ENCODE measurements at places on chromosomes 11 and 22. TPM values are rescaled to one million over a fixed set of nuclear protein-coding genes. Genes with fewer than 3 reads are reported as not detected.
A peak's percentile ranks its signal among the peaks of the same experiment; 100 is the strongest.

DNA sequence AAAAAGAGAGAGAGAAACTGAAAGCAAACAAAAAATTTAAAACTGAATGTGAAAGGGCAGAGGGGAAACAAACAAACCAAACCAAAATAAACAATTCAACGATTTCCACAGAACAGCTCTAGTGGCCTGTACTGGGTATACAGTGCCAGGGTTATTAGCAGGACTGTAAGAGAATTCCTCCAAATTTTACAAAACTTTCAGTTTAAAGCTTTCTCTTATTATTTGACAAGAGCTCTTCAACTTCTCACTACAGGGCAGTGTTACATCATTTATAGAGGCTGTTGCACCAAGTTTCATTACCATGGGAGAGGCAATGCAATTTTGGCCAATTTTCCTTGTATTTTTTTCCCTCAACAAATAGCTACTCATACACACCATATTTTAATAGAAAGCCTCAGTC is 44.3 kb upstream of the CLPB start:
- no peak for DNase-seq

DNA sequence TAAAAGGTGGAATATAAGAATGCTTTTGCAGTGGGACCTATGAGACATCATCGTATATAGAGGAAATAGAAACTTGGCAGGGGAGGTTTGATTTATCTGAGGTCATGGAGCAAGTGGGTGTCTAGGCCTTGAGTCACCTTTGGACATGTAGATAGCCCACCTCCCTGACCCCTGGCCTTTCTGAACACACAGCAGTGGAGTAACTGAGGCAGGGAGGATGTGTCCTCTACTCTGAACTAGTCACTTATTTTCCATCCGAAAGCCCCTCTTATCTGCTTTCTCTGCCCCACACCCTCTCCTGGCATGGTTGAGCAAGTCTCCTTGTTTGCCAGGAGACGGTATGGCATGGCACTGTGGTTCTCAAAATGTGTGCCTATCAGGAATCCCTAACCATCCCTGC is 7.9 kb downstream of the CD82 start:
- DNase-seq: no peak

- no peak for DNase-seq
These were observed 39.7 kb downstream of the ME3 start for GRCh38 chr11:86632499-86633269.

DNA sequence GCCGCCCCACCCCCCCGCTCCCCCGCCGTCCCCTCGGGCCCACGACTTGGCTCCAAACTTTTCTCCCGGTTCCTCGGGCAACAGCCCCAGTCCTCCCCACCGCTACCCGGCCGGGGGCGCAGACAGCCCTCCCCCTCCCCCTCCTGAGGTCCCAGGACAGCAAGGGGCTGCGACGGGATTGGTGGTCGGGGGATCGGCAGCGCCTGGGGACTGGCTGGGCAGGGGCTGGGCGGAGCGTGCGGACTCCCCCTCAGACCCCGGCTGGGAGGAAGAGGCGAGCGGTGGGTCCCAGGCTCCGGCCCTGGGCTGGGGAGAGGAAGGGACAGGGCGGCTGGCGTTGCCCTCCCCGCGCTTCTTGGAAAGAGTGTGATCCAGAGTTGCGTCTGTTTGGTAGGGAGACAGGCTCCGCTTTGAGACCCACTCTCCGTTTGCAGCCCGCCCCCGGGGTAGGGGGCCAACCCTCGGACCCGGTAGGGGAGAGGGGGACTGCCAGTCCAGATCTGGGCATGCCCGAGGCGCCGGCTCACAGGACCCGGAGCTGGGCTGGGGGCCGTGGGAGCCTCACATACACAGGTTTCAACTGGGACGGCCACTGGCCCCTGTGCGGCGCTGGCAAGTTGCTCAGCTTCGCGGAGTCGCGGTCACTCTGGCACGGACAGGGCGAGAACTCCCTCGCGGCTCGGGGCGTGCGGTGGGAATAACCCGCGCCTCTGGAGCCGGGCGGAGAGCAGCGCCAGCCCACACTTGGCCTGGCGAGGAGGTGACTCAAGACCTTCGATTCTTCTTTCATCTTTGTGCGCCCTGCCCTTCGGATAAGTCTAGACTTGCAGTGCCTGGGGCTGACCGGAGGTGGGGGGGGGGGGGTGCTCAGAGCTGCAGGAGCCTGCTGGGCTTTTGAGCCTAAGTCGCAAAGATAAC is 999 bp downstream of the TSKU start:
- peak; percentile 72 for DNase-seq

GRCh38 chr11:69645801-69646492 is 5.0 kb downstream of the CCND1 start:
- DNase-seq: no peak

- DNase-seq: no peak
These were observed 106.4 kb downstream of the MIAT start for GRCh38 chr22:26763633-26764361.

The POTEH gene
- total RNA-seq: not detected

DNA sequence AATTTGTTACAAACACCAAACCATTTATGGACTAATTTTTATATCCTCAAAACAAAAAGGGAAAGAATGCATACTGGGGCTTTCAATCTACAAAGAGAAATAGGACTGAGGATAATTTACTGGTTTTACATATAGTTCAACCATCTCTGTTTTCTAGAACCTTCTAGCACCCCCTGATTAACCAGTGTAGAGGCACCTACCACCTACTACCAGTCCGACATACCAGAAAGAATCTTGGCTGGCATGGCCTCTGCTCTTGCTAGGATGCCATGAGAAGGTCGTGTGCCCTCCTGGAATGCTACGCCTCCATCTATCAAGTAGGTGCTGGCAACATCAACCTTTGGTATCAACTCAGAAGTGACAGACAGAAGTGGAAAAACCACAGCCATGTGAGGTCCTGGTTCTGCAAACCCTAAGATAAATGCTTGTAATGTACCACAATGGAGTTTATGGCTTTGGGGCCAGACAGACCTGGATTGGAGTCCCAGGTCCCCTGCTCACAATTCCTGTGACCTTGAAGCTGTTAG is 28.2 kb downstream of the MYH9 start:
- no peak for DNase-seq

The OLFML1 gene
- total RNA-seq: 6.5 TPM

The PGA5 gene
- not detected for total RNA-seq

The FOLH1 gene
- total RNA-seq: 0.27 TPM

GRCh38 chr11:29353833-29354232 is 663.0 kb downstream of the KCNA4 start:
- no peak for DNase-seq

The PATE4 gene
- not detected for total RNA-seq

- no peak for DNase-seq
These were observed 72.5 kb downstream of the GLYATL1 start for GRCh38 chr11:59011655-59012397.

DNA sequence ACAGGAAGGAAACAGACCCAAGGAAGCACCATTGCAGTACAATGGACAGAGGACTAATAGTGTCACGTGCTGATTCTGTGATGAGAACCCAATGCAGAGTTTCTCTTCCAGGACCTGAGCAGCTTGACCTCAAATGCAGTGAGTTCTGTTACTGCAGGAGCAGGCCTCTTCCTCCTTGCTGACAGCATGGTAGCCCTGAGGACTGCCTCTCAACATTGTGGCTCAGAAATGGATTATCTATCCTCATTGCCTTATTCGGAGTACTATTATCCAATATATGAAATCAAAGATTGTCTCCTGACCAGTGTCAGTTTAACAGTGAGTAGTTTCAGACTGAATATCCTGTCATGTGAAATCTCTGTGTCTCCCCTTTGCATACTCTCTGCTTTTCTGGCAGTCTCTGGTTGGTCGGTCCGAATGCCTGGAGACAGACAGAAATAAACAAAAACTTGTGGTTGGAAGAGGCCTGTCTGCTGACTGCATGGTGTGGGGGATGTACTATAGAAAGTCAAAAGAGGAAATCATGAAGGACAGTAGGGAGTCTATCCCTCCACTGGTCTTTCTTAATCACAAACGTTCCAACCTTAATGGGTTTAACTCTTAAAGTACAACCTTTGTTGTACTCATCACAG is 6.9 kb upstream of the MS4A14 start:
- no peak for DNase-seq

The MPZL2 gene
- total RNA-seq: 9.8 TPM

DNA sequence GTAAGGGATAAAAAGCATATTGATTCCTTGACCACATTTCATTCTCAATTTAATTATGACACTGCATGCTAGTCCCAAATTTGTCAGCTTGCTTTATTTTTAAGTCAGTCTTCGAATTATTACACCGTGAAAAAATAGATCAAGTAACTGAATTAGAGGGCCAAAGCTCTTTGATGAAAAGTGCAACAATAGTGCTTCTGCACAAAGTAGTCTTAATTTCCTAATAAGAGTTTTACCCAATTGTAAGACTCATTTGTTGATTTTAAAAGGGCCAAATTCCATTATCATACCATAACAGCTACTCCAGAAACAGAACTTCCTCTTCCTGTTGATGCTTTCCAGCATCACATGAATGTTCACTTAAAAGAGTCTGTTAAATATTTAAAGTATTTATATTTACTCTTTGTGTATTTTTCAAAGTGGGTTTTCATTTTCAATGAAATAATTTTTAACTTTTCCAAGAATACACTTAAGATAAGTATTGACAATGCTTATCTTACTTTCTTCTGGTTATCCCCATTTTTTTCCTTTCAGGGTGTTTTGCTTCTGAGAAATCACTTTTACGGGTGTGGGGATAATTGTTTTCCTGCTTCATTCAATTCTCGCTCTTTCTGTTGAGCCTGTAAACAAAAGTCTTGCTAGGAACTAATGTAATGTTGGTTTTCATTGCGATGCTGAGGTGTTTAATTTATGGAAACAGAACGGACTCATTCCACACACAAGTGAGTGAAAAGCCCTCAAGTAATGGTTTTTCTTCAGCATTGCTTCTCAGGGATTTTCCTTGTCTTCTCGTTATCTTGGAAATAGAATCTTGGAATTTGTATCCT is 2.1 kb downstream of the ARHGEF12 start:
- DNase-seq: no peak

The DGCR6 gene
- total RNA-seq: 13.8 TPM

DNA sequence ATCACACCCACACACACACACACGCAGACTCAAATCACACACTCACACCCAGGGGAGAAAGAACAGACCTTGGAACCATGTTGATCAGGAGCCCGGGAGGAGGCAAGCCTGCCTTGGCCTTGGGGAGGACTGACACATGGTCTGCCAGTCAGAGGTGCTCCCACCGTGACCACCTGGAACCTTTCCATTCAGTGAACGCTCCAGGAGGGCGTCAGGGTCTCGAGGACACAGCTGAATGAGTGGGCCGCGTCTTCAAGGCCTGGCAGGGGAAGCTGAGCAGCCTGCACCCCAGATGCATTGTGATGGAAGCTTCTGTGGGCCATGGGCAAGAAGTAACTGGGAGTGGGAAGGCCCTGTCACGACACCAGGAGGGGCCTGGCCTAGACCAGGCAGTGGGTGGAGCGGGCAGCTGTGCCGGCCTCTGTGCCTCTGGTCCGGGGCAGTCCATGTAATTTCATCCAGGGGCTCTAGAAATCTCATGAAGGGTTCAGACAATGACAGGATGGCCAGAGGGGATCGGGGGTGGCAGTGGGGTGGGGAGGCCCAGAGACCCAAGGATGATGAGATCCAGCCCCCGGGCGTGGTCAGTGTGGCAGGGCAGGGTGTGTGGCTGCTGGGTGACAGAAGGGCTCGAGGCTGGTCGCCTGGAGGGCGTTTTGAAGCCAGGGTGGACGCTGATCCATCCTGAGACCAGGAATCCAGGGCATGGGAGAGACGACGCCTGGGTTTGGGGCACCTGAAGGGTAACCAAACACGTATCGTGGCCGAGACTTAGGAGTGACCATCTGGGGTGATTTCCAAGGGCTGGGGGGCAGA is 53.7 kb downstream of the IGF2 start:
- DNase-seq: no peak

GRCh38 chr11:106553304-106553703 is 465.0 kb downstream of the GUCY1A2 start:
- no peak for DNase-seq

DNA sequence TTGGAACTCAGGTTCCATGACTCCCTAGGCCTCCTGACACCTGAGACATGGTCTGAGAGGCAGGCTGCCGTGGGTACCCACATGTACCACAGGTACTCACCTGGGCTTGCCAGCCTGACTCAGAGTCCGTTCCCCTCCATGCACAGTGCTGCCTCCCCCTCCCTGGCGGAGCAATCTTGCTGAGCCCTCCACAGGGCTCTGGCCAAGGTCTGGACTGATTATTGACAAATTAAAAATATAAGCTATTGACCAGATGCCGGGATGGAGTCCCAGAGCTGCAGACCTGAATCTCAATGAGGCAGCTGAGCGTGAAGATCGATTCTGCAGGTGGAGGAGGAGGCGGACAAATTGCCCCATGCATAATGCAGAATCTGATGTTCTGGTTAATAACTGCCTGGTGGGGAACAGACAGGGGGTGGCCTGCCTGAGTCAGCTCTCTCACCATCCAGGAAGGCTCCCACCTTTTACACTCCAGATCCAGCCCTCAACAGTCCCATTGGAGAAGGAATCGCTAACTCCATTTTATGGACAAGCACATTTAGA is 422.7 kb downstream of the MIAT start:
- DNase-seq: no peak

DNA sequence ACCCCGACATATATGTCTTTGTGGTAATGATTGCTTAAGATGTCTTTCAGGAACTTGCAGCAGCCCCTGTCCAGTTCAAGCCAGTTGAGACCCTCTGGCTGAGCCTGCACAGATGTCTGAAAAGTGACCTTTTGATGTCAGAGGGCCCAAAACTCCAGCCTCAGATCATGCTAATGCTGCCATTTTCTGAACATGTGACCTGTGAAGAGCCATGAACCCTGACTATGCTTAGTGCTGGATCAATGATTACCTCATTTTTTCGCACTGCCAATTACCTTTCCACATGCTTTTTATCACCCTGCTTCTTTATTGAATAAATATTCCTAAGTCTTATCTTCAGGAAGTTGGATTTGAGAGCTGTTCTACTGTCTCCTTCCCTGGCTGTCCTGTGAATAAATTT is 6.9 kb upstream of the CYP2R1 start:
- DNase-seq: no peak

- DNase-seq: no peak
These were observed 188.2 kb upstream of the TBCEL start for GRCh38 chr11:120835601-120836228.

- no peak for DNase-seq
These were observed 824 bp downstream of the THAP7 start for GRCh38 chr22:21000987-21001600.

GRCh38 chr22:26367402-26368245 is 61.4 kb upstream of the ASPHD2 start:
- no peak for DNase-seq

DNA sequence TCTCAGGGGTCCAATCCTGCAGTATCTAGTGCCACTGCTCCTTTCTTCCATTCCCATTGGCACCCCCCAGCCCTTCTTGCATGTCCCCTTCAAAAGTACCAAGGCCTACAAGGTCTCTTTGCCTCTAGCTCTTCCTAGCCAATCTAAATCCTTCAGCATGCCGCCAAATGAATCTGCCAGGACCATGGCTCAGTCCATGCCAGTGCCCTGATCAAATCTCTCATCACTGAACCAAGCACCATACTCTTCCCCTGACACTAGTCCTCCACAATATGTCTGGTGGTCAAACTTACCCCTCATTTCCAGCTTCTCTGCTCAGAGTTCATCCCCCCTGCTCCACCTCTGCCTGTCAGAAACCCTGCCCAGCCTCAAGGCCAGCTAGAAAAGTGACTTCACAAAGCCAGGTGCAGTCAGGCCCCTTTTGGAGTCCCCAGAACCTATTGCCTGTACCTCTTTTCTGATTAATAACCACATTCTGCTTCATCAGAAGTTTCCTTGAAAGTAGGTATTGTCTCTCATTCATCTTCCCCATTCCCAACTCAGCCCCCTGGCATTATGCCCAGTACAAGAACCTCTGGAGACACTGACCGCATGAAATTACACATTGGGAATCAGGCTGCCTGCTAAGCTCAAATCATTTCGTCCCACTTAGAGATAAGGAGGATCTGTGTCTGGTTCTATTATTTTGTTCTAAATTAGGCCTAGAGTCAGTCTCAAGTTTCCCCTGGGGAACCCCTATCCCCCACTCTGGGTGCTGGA is 11.4 kb downstream of the FEN1 start:
- no peak for DNase-seq
